Sigmoid colon (tissue), 7 donors: ENCODE measurements at places on chromosomes 1 and 21.

GRCh38 chr1:198155253-198155652 is 1.5 kb upstream of the NEK7 start:
- H3K27me3 ChIP-seq: no peaks in the 10 kb centered on the region
- DNase-seq: no peak
- H3K4me1 ChIP-seq: peaks cover 21% of the 10 kb centered on the region
- H3K27ac ChIP-seq: no peak overlapping the region
- no peak overlapping the region for H3K4me3 ChIP-seq

- H3K27me3 ChIP-seq: no peaks in the 10 kb centered on the region
- H3K36me3 ChIP-seq: peaks cover 31% of the 10 kb centered on the region
- H3K4me3 ChIP-seq: peak overlapping the region; percentile 99
- H3K4me1 ChIP-seq: no peaks in the 10 kb centered on the region
- H3K27ac ChIP-seq: peak overlapping the region; percentile 97
- DNase-seq: no peak
Observed at GRCh38 chr1:169110236-169110635, 3.7 kb downstream of the ATP1B1 start.

- H3K4me3 ChIP-seq: no peak overlapping the region
- H3K27me3 ChIP-seq: no peaks in the 10 kb centered on the region
- no peak for DNase-seq
Observed at GRCh38 chr1:109826930-109827349, 63.2 kb upstream of the EPS8L3 start.

GRCh38 chr1:234842726-234843641 is 233.0 kb upstream of the IRF2BP2 start:
- H3K4me3 ChIP-seq: no peak overlapping the region
- no peak overlapping the region for H3K27ac ChIP-seq
- DNase-seq: no peak
- H3K27me3 ChIP-seq: no peaks in the 10 kb centered on the region

DNA sequence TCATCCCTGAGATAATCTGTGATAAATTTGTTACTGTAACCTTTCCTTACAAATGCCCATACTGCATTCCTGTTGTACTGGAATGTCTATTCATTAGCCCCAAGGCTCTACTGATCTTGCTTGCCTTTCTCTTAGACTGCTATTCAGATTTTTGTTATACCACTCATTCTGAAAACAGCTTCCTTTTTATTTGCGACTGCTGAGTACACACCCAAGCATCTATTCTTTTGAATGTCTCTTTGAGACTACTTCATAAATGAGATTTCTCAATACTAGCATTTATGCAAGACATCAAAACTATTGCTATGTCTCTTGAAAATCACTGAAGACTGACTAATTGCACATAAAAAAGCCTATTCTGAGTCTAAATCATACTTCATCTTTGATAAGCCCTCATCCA is 38.6 kb downstream of the DENND1B start:
- H3K4me3 ChIP-seq: no peak overlapping the region
- no peak overlapping the region for H3K27ac ChIP-seq
- H3K36me3 ChIP-seq: no peaks in the 10 kb centered on the region
- H3K27me3 ChIP-seq: no peaks in the 10 kb centered on the region
- no peaks in the 10 kb centered on the region for H3K4me1 ChIP-seq

DNA sequence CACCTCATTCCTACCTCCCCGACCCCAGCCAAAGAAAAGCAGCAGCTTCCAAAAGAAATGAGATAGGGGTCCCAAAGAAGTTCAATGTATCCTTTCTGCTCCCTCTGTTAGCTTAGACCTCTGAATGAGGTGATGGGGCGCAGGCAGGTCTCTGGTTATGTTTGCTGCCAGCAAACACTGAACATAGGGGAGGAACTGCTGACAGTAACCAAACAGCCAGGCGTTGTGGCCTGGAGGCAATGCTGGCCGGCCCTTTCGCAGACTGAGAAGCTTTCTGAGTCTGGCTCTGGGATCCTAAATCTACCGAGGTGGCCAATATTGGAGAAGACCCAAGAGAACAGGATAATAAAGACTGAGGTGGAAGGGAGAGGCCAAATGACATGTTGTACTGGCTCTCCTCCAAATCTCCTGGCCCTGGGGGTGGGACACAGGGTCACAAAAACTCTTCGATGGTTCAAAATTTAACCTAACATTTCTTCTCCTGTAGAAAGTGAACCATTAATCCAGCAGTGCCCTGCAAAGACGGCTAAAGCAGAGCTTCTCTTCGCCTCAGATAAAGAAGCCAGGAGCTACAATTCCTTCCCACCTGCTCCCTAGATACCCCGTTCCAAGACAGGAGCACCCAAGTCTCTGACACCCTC is 19.6 kb downstream of the SSR2 start:
- no peak overlapping the region for H3K4me3 ChIP-seq
- H3K4me1 ChIP-seq: no peaks in the 10 kb centered on the region
- no peak overlapping the region for H3K27ac ChIP-seq

DNA sequence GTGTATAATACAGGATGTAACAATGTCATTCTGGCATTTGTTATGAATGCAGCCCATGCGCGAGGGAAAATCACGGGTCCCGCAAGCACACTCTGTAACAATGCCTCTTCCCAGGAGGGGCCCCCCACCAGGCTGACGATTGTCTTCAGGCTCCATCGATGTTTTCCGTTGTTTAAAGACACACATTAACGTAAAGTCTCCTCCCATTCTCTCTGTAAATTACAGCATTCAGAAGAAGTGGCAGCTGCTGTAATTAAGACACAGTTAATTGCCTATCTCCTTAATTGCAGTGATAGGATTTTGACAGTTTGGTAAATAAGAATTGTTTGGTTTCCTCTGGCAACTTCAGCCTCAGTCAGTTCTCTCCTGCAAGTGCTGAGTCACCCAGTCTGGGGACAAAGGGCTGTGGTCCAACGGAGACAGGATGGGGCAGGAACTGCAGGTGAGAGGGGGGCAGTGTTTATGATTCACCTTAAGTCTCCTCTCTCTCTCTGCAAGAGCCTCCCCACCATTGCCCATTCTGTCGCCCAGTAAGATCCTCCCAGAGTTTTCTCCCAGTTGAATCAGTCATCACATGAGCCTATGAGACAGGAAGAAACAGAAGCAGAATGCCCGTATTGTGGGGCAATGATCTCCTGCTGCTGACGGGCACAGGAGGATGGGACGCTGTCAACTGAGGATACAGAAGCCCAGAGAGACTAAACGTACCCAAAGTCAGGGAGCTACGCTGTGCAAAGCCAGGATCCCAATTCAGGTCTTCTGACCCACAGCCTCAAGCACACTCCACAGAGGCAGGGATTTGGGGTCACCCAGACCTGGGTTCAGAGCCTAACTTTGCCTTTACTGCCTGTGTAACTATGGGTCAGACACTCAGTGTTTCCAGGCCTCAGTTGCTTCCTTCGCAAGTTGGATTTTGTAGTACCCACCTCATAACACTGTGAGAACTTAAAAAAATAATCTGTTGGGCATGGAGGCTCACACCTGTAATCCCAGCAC is 110.0 kb downstream of the ADSS2 start:
- H3K27ac ChIP-seq: no peak overlapping the region
- H3K4me1 ChIP-seq: no peaks in the 10 kb centered on the region
- H3K4me3 ChIP-seq: no peak overlapping the region

- peaks cover 35% of the 10 kb centered on the region for H3K36me3 ChIP-seq
- no peaks in the 10 kb centered on the region for H3K27me3 ChIP-seq
- H3K4me1 ChIP-seq: peaks cover 48% of the 10 kb centered on the region
- no peak overlapping the region for H3K4me3 ChIP-seq
- DNase-seq: no peak
- no peak overlapping the region for H3K27ac ChIP-seq
Observed at GRCh38 chr1:22088331-22088730, 35.8 kb downstream of the CDC42 start.

DNA sequence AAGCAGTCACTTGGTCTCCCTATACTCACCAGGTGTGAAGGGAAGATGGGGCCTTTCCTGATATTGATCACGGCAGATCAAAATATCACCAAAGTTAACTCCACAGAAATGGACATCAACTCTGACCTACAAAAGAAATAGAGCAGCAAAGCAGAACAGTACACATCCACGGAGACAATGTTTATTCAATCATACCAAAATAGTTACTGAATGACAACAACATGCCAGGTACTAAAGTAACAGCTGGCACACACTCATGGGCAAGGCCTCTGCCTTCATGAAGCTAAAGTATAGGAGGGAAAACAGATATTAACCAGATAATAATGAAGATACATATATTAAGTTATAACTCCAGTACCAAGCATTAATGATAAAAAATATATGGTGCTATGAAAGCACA is 59.2 kb upstream of the RASAL2 start:
- no peaks in the 10 kb centered on the region for H3K36me3 ChIP-seq
- H3K4me3 ChIP-seq: no peak overlapping the region
- H3K27ac ChIP-seq: no peak overlapping the region
- no peak for DNase-seq

DNA sequence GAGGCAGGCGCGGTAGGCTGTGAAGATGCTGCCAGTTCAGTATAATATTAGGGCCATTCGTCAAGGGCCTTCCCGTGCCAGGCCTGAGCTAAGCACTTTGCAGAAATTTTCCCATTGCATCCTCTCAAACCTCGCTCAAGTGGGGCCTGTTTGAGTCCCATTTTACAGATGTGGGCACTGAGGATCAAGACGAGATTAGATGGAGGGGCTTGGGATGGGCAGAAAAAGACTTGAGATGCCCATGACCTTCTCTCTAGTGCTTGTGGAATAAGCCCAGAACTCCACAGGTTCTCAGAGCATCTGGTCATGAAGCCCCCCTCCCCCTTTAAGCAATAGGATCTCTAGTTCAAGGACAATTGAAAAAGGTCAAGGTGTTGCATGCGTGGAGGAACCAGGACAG is 9.9 kb downstream of the EPHA8 start:
- no peaks in the 10 kb centered on the region for H3K36me3 ChIP-seq
- no peak overlapping the region for H3K27ac ChIP-seq
- H3K27me3 ChIP-seq: peaks cover 20% of the 10 kb centered on the region

DNA sequence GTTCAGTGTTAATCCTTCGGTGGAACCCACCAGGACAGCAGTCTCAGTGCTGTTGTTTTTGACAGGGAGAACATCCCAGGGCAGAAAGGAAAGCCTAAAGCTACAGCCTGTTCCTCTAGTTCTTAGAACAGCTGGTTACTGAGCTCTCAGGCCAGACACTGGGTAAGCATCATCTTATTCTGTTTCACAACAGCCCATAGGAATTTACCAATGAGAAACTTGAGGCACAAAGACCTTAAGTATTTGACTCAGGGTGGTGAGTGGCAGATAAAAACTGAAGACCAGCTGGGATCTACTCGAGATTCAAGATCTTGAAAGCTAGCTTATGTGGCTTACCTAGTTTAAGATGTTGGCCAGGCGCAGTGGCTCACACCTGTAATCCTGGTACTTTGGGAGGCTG is 9.4 kb upstream of the NEK2 start:
- no peaks in the 10 kb centered on the region for H3K4me1 ChIP-seq
- no peak overlapping the region for H3K27ac ChIP-seq
- DNase-seq: no peak
- no peaks in the 10 kb centered on the region for H3K36me3 ChIP-seq
- no peaks in the 10 kb centered on the region for H3K27me3 ChIP-seq
- no peak overlapping the region for H3K4me3 ChIP-seq

GRCh38 chr1:58592522-58593134 is 15.6 kb upstream of the TACSTD2 start:
- H3K4me1 ChIP-seq: peaks cover 36% of the 10 kb centered on the region
- H3K36me3 ChIP-seq: no peaks in the 10 kb centered on the region
- peak overlapping the region; percentile 79 for H3K27ac ChIP-seq
- no peaks in the 10 kb centered on the region for H3K27me3 ChIP-seq

GRCh38 chr1:3018576-3018975 is 2.7 kb upstream of the ACTRT2 start:
- no peak overlapping the region for H3K4me3 ChIP-seq
- H3K4me1 ChIP-seq: no peaks in the 10 kb centered on the region
- H3K36me3 ChIP-seq: no peaks in the 10 kb centered on the region
- no peak overlapping the region for H3K27ac ChIP-seq

GRCh38 chr1:64505944-64506655 is 36.2 kb downstream of the CACHD1 start:
- no peak overlapping the region for H3K27ac ChIP-seq
- H3K27me3 ChIP-seq: no peaks in the 10 kb centered on the region
- DNase-seq: no peak
- no peaks in the 10 kb centered on the region for H3K4me1 ChIP-seq
- no peaks in the 10 kb centered on the region for H3K36me3 ChIP-seq

DNA sequence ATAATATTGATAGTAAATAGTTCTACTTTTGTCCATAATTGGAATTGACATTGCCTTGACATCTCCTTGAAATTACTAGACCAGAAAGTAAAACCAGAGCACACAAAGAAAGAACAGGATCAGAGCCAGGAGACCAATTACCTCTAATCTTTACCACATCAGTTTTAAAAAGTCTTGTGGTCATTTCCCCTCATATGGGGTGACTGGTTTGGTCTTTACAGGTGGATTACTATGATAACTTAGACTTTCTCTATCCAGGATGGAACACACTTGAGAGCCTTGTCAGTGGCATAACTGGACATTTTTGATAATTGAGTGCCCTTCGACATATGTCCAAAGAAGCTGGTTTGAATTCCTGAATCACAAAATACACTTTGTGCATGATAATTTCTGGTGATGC is 1148.1 kb upstream of the NCAM2 start:
- no peak overlapping the region for H3K27ac ChIP-seq
- H3K36me3 ChIP-seq: no peaks in the 10 kb centered on the region
- no peak overlapping the region for H3K4me3 ChIP-seq

DNA sequence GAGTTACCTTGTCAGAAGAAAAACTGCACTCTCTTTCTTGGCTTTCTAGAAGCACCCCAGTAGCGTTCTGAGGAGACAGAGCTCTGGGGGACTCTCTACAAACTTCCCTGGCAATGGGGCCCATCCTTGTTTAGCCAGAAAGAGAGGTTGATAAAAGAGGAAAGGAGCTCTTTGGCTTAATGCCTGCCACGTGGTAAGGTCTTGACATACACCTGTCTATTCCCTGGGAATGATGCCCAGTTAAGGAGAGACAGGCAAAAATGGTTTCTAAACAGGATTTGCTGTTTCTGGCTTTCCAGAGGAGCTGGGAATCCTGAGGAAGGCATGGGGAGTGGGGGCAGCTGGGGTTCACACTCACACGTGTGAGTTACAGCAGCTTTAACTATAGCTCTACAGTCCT is 30.2 kb upstream of the IL20 start:
- H3K27ac ChIP-seq: no peak overlapping the region
- H3K4me1 ChIP-seq: no peaks in the 10 kb centered on the region
- H3K4me3 ChIP-seq: no peak overlapping the region
- no peaks in the 10 kb centered on the region for H3K36me3 ChIP-seq
- H3K27me3 ChIP-seq: no peaks in the 10 kb centered on the region
- no peak for DNase-seq

GRCh38 chr1:153404768-153405167 is 11.6 kb upstream of the S100A7A start:
- H3K4me1 ChIP-seq: no peaks in the 10 kb centered on the region
- H3K27ac ChIP-seq: no peak overlapping the region
- H3K27me3 ChIP-seq: peaks cover 4% of the 10 kb centered on the region
- H3K4me3 ChIP-seq: no peak overlapping the region

- H3K27ac ChIP-seq: no peak overlapping the region
- no peaks in the 10 kb centered on the region for H3K27me3 ChIP-seq
- no peak overlapping the region for H3K4me3 ChIP-seq
- H3K4me1 ChIP-seq: no peaks in the 10 kb centered on the region
- DNase-seq: peak; percentile 77
Observed at GRCh38 chr1:111471012-111471411, 2.8 kb upstream of the C1orf162 start.
